ENCODE measurements at places on chromosomes 7 and 10.

GRCh38 chr10:1398626-1399410, 338.5 kb downstream of the ADARB2 start:
- no peak for DNase-seq

DNA sequence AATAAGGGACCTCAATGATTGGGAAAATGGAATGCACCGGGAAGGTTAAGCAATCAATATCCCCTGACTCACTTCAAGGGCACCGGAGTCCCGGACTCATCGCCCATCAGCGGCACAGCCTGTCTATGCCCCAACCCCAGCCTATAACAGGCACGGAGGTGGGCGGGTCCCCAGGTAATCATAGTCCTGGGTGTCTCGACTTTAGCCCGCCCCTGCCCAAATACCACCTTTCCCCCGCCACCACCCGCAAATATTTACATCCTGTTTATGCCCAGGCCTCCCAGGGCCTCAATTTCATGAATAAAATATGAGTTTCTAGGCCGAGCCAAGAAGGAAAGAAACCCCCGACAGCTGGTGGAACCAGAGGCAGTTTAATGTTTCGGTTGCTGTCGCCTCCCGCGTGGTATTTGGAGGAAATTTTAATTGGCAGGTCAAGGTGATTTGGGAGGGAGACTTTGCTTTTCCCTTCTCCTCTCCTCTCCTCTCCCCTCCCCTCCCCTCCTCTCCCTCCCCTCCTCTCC, 15.6 kb upstream of the RFC2 start:
- DNase-seq, result peak; percentile 76

DNA sequence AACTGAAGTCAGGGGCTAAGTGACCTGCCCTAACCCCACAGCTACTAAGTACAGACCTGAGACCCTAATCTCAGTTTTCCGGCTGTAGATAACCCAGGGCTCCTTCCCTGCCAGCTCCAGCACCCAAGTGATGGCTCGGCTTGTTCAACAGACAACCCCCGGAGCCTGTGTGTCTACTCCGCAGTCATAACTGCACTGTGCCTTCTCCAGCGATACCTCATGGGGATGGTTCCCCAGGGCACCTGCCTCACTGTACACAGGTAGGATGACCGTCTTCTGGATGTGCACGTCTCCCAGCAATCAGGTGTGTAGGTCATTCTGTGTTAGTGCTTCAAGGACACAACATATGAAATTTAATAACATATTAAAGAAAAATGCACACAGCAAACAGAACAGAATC, 37.1 kb downstream of the CPXM2 start:
- no peak for DNase-seq

- no peak for DNase-seq
Measured at GRCh38 chr7:55019191-55019690, 424 bp downstream of the EGFR start.

DNA sequence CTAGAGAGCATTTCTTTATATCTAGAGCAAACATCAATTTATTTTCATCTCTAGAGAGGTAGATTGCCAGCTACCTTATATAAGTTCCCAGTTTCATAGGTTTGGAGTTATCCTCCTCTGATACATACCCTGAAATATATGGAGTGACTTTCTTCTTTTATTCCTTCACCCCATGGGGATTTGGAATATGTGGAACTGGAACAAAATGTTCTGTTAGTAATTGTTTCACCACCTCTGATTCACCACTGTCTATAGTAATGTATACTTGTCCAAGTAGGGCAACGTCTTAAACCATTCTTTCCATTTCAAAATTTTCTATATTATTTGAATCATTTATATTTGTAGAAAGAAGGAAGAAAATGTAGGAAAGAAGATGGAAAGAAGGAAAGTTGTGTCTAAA, 511.2 kb upstream of the KCND2 start:
- DNase-seq, result no peak

DNA sequence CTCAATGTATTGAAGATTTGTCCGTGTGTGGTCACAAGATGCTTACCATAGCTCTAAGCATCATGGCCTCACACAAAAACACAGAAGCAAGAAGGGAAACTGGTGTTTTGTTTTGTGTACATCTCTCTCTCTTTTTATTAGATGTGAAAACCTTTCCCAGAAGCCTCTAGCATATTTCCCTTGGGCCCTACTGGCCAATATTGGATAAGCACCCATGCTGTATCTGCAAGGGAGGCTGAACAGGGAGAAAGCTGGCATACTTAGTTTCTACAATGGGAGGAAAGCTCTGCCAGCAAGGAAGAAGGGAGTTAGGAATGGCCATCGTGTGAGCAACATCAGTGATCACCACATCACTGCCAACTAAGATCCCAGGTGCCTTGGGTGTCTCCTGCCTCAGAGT, 9.6 kb upstream of the NAMPT start:
- no peak for DNase-seq
